AG09319 (cell line): ENCODE measurements at places on chromosomes 3 and 15.

GRCh38 chr3:35641331-35641730 lies 2.0 kb downstream of the ARPP21 start:
- DNase-seq: no peak

GRCh38 chr3:158839966-158840365 lies 38.1 kb downstream of the MFSD1 start:
- DNase-seq: no peak

DNA sequence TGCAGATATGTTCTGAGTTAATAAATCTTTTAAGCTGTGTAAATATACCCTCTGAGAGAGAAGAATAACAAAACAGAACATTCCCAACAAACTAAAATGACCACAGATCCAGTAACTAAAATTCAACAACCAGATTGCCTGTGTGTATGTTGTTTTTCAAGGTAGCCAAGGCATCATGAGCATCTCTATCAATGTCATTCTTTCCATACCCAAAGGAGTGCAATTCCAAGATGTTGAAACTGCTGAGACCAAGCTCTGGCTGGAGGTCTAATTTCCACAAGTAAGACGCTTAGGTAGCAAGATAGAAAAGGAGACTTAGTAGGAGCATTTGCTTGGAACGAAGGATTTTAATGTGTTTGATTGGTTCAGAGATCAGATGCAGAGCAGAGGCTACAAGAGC lies 276.3 kb downstream of the RBMS3 start:
- no peak for DNase-seq

DNA sequence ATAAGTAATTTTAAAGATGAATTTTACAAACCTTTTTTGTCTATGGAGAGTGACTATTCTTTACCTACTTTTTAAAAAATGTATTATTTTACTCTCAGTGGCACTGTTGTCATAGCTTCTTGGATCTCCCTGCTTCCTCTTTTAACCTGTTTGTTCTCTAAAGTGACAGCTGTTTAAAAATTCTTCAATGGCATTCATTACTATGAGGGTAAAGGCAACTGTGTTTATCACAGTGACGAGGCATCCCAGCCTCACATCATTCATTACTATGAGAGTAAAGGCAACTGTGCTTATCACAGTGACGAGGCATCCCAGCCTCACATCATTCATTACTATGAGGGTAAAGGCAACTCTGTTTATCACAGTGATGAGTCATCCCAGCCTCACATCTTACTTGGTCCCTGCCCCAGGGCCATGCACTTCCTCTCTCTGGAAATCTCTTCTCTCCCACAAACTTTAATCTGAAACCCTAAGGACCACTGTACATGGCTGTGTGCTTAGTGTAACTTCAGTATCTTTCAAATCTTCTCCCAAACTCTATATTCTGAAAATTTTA lies 101.7 kb upstream of the ZNF717 start:
- no peak for DNase-seq

DNA sequence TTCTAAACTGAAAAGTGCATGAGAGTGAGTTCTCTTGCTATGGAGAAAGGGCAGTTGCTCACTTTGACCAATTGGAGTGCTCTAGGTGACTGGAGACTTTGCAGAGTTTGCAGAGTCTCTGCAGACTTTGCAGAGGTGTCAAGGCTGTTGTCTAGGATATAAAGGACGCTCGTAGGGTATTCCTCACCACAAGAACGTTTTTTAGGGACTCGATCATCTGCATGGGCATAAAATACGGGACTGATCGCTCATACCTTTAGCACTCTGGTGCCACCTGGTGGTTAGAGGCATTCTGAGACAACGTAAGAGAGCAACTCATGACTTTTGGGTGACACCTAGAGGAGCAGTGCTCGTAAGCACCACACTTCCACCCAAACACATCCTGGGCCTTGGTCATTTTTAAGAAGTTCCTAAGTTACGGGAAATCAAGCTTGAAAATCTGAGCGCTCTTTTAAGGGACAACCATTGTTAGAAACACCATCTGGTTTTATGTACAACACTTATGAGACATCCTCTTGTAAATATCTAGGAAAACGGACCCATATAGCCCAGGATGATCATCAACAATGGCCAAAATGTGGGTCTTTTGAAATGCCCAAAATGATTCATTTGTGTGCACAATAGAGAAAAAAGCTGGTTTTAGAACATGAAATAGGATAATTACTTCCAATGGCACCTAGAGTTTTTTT lies 51.6 kb upstream of the XCR1 start:
- DNase-seq: peak; percentile 87
